ENCODE measurements at places on chromosomes 5 and 9.
A peak's percentile ranks its signal among the peaks of the same experiment; 100 is the strongest.

- no peak for DNase-seq
These were observed 65.7 kb downstream of the C9orf152 start for GRCh38 chr9:110142253-110142652.

DNA sequence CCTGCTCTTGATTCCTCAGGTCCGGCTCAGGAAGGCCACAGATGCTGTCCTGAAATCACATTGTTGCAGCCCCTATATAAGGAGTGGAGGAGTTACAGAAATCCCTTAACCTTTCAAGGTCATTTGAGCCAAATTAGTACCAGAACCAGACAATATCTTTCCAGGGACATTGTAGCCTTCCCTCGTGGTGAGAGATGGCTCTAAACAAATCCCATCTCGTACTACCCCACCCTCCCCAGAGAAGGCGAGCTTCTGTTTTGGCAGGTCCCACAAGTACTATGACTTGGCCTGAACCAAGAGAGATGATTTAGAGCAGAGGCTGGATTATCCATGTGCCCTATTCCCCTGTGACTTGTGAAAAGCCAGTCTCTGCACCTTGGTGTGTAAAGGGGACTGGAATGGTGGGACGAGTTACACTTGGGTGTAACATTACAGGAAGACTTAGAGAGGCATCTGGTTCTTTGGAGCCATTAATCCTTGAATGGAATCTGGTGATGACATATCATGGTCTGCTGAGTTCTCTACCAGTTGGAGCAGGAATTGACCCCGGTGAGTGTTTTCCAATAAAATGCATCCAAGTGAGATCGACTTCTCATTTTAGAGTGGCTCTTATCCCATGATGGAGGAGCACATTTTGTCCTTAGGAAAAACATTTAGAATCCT lies at the start of gene FAM240B:
TSS of gene FAM240B (minus strand) at position 51 of the 663 bp plus-strand sequence. CDS start 16,134 bp downstream, outside the sequence.
- DNase-seq = no peak

- DNase-seq = no peak
These were observed 510.1 kb upstream of the ADAMTS16 start for GRCh38 chr5:4630031-4630430.

- DNase-seq = no peak
These were observed 22.2 kb upstream of the GLDC start for GRCh38 chr9:6667633-6668280.

DNA sequence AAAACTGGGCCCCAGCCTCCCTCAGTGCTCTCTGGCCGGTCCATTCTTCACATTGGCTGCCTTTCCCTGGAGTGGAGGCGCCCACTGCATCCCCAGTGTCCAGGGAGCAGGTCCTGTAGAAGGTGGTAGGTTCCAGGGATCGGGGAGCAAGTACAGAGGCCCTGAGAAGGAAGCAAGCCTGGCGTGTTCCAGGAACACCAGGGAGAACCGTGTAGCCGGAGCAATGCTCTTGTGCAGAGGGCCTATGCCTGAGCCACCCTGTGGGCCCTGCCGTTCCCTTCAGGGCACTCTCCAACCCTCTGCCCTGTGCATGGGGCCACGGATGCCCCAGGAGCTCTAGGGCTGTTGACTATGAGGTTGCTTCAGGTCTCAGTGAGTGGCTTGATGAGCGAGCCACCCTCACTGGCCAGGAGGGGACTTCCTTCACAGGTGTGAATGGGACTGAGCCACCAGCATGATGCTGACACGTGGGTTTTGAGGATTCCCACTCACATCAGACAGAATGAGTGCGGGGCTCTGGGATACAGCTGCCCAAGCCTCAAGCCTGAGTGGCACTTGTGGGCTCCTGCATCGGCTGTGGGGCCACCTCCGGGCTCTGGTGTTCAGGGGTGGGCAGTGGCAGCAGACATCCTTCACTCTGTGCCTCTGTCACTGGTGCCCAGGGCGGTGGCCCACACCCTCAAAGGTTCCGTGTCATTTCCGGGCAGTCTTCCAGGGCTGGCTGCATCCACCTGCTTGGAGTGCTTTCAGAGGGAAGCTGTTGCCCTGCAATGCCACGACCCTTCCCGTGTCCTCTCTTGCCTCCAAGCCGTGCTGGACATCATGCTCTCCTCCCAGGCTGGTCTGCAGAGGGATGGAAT lies 54.4 kb downstream of the ADAMTS2 start:
- DNase-seq = no peak

GRCh38 chr5:146040527-146040926 lies 64.8 kb downstream of the PLAC8L1 start:
- DNase-seq = no peak

GRCh38 chr9:97598461-97599288 lies 34.5 kb downstream of the TSTD2 start:
- DNase-seq = no peak

DNA sequence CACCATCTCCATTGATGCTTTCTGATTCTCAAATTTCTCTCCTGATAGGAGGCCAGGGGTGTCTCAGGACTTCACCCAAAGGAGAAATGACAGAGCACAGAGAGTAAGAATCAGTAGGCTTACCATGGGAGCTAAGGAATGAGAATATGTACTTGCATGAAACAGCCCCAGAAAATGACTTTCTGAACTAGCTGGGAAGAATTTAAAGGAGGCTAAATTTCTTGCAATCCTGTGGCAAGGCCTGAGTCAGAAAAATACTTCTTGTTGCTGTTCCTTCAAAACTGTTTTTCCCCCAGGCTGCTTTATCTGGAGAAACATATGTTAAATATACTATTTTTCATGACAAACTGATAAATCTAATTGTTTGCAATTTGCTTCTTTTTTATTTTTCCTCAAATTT lies 53.4 kb upstream of the FBXL7 start:
- DNase-seq = no peak

DNA sequence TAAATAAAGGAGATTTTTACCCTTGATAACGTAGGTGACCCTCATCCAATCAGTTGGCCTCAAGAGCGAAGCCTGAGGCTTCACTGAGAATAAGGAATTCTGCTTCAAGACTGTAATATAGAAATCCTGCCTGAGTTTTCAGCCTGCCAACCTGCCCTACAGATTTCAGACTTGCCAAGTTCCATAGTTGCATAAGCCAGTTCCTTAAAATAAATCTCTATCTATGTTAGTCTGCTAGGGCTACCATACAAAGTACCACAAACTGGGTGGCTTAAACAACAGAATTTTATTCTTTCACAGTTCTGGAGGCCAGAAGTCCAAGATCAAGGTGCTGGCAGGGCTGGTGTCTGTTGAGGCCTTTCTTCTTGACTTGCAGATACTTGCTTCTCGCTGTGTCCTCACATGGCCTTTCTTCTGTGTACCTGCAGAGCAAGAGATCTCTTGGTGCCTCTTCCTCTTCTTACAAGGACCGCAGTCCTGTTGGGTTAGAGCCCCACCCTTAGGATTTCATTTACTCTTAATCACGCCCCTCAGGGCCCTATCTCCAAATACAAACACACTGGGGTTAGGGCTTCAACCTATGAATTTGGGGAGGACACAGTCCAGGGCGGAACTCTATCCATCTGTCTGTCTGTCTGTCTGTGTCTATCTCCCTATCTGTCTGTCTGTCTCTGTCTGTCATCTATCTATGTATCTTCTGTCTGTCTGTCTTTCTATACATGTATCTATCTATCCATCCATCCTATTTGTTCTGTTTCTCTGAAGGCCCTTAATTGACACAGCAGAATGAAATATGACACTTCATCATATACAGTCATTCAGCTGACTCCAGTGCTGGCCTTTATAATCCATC lies 17.0 kb upstream of the CMBL start:
- no peak for DNase-seq

- DNase-seq = no peak
These were observed 366.0 kb downstream of the ARRDC3 start for GRCh38 chr5:91016954-91017700.

GRCh38 chr5:55226027-55226933 lies 835 bp downstream of the MCIDAS start:
- DNase-seq = peak; percentile 38

DNA sequence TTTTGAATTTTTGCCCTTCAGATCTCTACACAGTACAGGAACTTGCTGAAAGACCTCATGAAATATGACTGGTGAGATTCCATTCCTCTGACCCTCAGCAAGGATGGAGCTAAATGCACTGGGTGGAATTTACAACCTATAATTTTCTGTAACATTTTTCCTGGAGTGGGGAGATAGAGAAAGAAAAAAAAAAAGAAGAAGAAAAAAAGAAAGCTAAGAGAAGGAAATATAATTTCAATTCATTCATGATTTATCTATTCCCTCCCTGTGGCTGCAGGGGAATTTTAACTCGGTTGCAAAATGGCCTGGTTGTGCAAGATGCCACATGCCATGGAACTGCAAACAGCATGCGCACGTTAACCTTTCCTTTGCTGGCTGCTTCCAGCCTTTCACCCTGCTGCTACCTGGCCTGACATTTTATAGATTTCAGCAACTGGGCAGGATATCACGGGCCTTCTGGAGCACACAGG lies 155.4 kb downstream of the FSTL4 start:
- DNase-seq = no peak

GRCh38 chr5:72252574-72253155 lies 67.4 kb downstream of the MRPS27 start:
- no peak for DNase-seq

DNA sequence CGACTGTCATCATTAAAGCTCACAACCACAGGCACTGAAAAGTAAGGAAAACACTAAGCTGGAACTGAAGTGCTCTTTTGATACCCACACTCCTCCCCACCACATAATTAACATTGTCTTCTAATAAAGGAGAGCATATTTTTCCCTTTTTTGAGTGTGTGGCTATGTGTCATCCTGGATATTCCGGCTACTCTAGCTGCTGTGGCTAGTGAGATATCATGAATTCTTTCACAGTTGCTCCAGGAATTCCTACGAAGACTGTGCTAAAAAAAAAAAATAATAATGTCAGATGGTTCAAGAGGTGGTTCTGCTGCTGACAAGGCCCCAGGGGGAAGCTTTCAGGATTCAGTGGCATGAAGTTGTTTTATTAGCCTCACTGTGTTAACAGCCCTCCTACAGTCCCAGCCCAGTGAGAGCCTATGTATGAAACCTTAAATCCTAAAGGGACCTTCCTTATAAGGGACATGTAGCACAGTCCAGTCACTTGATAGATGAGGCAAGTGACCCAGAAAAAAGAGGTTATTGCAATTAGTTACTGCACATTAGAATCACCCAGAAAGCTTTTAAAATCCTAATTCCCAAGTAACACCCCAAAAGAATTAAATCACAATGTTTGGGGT lies 46.6 kb downstream of the TMEM252 start:
- DNase-seq = no peak

GRCh38 chr9:89659891-89660685 lies 55.3 kb downstream of the GADD45G start:
- no peak for DNase-seq

GRCh38 chr5:174521449-174521848 lies 202.9 kb upstream of the MSX2 start:
- no peak for DNase-seq

DNA sequence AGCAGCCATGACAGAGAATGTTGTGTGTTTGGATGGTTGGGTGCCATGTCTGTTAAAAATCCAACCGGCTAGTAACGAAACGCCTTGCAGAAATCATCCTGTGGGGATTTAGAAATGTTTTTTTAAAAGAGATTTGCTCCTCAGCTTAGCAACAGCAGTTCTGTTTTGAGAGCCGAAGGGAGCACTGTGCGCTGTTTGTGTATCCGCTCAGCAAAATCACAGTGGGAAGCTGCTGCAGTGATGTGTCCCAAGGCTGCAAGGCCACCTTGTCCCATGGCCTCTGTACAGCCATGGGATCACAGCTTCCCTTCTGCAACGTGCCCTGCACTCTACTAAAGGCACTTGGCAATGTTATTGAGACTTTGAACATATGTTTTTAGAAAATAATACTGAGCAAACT lies 40.9 kb downstream of the TRIO start:
- no peak for DNase-seq

GRCh38 chr5:10552183-10553143 lies 11.4 kb upstream of the ANKRD33B start:
- DNase-seq = no peak

DNA sequence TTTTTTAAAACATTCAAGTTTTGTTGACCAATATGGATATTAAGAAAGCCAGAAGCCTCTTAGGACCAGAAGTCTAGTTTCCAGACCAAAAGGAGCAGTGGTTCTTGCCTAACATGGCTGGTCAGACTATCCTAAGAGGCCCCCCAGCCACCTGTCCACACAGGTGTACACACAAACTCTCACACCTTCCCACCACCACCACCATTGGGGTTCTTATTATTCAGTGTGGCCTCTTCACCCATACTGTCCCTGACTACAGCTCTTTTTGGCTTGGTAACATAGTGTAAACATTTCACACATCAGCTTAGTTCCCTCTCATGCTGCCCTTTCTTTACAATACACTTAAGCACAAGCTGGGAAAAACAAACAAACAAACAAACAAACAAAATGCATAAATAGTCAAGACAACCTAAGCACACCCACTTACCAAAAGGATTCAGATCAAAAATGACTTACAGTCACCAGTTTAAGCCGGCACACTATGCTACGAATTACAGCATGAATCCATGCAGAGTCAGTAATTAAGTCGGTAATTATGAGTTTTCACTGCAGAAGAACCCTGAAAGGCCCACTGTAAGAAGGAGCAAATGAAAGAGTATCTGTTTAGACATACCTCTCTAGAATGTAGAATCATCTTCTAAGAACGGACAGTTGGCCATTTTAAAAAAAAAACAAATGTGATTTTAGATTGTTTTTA lies 9.5 kb downstream of the LHFPL2 start:
- no peak for DNase-seq

DNA sequence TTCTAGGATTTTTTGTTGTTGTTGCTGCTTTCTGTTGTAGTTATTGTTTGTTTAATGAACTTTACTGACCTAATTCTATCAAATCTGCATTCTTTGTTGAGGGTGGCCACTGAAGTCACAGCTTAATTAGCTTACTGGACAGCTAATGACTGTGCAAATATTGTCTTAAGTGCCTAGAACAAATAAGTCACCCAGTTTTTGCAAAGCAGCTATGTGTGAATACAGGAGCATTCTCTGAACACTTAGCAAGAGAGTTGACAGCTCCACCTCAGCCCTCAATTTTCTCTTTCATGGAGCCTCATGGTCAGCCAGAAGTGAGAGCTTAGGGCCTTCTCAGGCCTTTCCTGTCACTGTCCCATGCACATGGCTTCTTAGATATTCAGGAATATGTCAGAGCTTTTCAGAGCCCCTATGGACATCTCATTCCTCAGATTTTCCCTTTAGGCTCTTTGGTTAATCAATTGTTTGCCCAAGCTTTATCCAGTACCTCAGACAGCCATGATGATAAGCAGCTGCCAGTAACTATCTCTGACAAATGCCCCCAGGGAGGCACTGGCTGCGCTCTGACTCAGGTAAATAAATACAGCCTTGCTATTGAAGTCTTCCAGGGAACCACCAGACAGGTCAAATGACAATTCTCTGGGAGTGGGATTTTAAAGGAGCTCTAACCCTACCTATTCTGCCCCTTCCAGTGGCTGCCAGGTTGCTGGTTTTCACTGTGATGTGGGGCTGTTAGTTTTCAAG lies 241.4 kb upstream of the IL12B start:
- no peak for DNase-seq

- DNase-seq = no peak
These were observed 20.4 kb upstream of the RPS14 start for GRCh38 chr5:150469718-150470469.
